Non-pigmented ciliary epithelial cell (primary cell): ENCODE measurements at places on chromosomes 5 and 9.

DNA sequence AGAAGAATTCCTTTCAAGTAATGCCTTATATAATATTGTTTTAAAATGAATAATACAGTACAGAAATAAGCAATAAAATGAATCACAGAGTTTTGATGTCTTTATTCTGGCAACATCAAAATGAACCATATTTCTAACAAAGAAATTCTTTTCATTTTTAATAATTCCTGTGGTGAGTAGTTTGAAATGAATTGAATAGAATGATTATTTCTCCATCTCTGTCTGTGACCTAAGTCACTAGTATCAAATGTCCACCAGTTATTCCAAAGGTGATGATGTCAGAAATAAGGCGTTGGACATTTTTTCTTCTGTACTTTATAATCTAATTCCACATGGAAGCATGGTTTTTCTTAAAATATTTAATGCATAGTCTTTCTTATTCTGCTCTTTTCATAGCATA lies 106.2 kb downstream of the ADAMTSL1 start:
- no peak for DNase-seq

DNA sequence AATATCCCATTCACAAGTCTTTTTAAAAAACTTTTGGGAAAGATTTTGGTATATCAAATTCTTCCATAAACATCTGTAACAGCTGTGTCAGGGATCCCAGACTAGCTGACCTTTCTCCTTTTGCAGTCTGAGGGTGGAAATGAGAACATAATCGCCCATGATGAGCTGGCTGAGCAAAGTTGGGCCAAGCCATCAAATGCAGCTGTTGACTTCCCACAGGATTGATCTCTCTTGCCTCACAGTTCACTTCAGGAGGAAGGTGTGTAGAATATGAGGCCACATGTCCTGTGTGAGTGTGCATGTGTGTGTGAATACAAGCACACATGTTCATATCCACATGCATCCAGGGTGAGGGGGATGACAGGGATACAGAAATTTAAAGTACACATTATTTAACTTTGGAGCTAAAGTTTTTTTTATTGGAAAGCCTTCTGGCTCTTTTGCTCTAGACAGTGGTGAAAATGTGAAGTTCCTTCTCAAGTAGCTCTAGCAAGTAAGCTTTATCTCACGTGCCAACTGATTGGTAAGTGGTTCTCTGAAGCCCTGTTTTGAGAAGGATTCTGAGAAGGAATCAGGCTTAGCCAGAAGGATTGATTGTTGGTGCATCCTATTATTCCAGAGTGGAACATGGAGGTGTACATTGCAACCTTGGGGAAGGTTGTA lies 468.8 kb upstream of the DMAC1 start:
- no peak for DNase-seq

- peak; percentile 65 for DNase-seq
Observed at GRCh38 chr9:87063871-87064270, 116.6 kb upstream of the GAS1 start.

- no peak for DNase-seq
Observed at GRCh38 chr5:64330728-64331231, 165.1 kb downstream of the RNF180 start.

GRCh38 chr9:19379697-19380046 lies 364 bp downstream of the RPS6 start:
- DNase-seq = no peak

DNA sequence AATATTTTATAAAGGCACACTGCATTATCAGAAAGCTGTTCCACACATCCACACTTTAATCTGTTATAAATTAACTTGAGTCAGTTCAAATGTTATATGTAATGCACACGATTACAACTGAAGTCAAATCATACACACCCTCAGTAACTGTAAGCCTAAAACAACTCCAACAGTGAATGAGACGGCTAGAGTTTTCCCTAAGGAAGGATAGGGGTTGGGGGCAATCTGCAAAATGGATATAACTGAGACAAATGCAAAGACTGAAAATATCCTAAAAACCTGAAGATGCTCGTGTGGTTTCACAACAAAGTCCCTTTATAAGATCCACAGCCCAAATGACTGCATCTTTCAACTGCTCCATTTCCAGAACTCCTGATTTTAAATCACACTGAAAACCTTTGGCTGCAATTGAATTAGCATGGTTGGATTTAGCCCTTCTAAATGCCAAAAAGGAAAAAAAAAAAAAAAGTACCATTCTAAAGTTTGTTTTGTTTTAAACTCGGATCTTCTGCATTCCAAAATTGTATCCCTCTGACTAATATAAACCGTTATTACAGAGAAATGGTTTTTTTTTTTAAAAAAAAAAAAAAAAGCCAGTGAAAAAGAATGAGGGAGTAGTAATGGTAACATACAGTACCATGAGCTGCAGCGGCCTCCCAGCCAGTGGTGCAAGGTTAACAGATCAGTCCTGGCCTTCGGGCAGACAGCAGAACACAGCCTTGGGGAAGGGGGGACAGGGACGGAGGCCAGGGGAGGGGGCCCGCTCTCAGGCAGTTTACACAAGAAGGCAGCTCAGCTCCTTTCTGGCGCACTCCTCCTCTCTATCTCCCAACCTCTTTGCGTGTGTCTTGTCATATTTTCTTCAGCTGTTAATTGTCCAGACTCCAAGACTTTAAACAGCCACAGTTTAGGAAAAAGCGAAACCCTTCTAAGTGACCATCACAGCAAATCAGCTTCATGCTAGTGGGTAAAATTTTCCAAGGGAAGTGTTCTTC lies 166.1 kb downstream of the BNC2 start:
- DNase-seq = no peak

DNA sequence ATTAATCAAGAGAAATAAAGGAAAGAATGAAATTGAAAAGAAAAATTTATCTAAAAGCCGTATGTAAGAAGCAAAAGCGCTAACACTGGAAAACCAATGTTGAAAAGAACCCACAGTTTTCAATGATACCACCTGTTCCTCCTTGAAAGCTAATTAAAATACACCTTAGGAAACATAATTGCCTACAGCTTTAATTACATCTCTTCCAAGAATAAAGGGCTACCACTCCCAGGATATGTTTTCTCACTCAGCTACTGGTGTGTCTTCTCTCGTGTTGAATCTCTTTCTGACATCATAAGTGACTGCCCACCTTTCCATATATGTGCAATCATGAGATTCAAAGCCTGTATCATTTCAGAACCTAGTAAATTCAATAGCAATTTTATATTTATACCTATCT lies 880.6 kb upstream of the DMAC1 start:
- no peak for DNase-seq

DNA sequence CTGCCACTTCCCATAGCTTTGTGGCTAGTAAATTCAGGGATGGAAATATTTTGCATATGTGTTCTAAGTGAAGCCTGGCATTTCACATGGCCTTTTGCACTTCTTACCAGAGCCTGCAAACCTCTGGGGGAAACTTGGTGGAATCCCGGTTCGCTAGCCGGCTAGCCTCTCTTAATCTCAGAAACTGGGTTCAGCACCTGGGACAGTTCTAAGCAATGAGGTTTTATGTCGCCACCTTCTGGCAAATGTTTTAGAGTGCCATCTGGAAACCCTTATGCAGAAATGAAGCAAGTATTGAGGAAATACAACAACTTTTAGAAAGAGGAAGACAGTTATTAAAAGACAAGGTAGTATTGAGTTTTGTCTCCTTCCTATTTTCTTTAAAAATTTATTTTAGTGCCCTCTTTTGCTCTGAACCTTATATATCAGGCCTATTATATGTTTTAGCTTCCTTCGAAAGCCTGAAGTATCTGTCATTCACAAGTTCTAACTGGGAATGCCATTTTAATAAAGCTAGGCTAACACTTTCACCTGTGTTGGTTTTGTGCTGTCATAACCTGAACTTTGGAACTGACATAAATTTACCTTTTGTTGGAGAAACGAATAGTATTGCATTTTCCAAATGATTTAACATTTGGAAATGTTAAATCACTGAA lies 963 bp upstream of the HTR1A start:
- DNase-seq = peak; percentile 27
